ENCODE measurements at places on chromosomes 11 and 22. TPM values are rescaled to one million over a fixed set of nuclear protein-coding genes. Genes with fewer than 3 reads are reported as not detected.
A peak's percentile ranks its signal among the peaks of the same experiment; 100 is the strongest.

DNA sequence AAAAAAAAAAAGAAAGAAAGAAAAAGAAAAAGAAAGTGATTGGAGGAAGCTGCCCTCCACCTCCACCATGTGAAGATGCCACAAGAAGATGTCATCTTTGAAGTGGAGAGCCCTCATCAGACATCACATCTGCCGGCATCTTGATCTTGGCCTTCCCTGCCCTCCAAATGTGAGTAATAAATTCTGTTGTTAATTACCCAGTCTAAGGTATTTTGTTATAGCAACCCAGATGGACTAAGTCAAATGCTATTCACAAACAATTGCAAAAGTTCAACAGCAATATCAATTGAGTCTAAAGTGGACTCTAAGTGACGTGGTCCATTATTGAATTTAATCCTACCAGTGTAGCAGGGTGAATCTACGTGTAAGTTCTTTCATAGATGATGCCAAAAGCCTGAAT lies 55.9 kb upstream of the NUP160 start:
- H3K27ac ChIP-seq, result no peak overlapping the region
- no peaks in the 10 kb centered on the region for H3K36me3 ChIP-seq
- DNase-seq, result no peak
- no peak overlapping the region for H3K4me3 ChIP-seq

DNA sequence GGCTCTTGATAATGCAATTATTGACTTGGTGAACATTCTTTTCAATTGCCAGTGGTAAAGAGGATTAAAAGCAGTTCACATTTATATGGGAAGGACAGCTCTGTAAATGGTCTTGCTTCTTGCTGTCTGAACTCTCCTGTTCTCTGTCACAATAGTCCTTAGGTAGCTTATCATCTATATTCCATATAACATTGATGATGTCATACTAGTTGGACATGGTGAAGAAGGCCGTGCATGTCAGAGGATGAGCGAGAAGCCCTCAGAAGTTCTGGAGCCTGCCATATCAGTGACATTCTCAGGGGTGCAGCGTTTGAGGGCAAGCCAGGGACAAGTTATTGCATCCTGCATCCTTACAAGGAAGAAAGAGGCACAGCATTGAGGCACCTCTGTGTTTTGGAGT lies 2.6 kb upstream of the CHKB start:
- DNase-seq, result no peak
- peaks cover 20% of the 10 kb centered on the region for H3K4me1 ChIP-seq
- H3K27me3 ChIP-seq, result no peaks in the 10 kb centered on the region
- no peak overlapping the region for H3K4me3 ChIP-seq
- no peak overlapping the region for H3K27ac ChIP-seq

DNA sequence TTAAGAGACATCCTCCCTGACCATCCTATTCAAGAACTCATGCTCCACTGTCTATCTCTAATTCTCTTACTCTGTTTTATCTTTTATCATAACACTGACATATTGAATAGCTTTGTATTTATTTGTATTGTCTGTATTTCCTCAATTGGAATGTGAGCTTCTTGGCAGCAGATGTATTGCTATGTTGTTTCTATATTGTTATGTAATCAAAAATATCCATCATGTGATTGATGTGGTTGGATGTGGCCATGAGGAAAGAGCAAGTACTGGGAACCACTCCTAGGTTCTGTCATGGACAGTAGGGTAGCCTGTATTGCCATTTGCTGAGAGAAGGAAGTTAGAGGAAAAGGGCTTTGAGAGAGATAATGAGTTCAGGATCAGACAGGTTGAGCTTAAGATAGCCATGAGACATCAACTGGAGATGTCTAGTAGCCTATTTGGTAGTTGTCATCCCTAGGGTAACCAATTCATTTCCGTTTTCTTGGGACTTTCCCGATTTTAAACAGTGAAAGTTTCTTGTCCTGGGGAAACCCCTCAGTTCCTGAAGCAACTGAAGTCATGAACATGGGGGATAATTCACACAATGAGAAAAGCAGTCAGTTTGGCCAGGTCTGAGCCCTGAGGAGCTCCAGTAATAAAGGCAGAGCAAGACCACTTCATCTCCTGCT lies 404.5 kb downstream of the INSC start:
- no peaks in the 10 kb centered on the region for H3K27me3 ChIP-seq
- H3K4me1 ChIP-seq, result no peaks in the 10 kb centered on the region
- no peak overlapping the region for H3K27ac ChIP-seq
- no peak for DNase-seq

VSIG2 gene
- 0.74 TPM for total RNA-seq

DNA sequence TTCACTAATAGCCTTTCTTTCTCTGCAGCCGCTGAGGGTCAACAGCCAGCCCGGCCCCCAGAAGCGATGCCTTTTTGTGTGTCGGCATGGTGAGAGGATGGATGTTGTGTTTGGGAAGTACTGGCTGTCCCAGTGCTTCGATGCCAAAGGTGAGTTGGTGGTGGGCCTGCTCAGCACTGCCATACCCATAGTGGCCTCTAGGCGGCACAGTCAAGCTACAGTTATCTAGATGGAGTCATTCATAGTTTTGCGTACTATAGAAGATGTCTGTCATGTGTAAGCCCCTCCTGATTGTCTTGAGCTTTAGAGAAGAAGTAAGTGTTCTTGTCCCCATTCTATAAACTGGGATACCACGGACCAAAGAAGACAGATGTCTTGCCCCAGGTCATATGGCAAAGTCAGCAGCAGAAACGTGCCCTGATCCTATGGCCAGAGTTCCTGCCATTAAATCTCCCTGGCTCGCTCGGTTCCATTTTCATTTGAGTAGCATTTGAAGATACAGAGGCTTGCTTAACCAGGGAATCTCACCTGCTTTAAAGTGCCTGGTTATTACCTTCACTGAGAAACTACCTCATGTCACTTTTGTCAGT lies 42.1 kb upstream of the CRTAM start:
- no peak overlapping the region for H3K27ac ChIP-seq
- H3K27me3 ChIP-seq, result no peaks in the 10 kb centered on the region
- H3K4me1 ChIP-seq, result peaks cover 7% of the 10 kb centered on the region
- no peaks in the 10 kb centered on the region for H3K36me3 ChIP-seq
- no peak overlapping the region for H3K4me3 ChIP-seq

CRACR2B gene
- 4.9 TPM for total RNA-seq

- peak overlapping the region; percentile 74 for H3K27ac ChIP-seq
- H3K4me1 ChIP-seq, result peaks cover 54% of the 10 kb centered on the region
- peak; percentile 95 for DNase-seq
- H3K36me3 ChIP-seq, result no peaks in the 10 kb centered on the region
Measured at GRCh38 chr11:33899400-33900037, 7.6 kb upstream of the LMO2 start.

SLC25A45 gene
- 2.2 TPM for total RNA-seq

- H3K27ac ChIP-seq, result peak overlapping the region; percentile 85
- H3K36me3 ChIP-seq, result no peaks in the 10 kb centered on the region
- no peaks in the 10 kb centered on the region for H3K27me3 ChIP-seq
- peaks cover 66% of the 10 kb centered on the region for H3K4me1 ChIP-seq
Measured at GRCh38 chr11:68008381-68009337, 1.5 kb upstream of the ALDH3B1 start.

DNA sequence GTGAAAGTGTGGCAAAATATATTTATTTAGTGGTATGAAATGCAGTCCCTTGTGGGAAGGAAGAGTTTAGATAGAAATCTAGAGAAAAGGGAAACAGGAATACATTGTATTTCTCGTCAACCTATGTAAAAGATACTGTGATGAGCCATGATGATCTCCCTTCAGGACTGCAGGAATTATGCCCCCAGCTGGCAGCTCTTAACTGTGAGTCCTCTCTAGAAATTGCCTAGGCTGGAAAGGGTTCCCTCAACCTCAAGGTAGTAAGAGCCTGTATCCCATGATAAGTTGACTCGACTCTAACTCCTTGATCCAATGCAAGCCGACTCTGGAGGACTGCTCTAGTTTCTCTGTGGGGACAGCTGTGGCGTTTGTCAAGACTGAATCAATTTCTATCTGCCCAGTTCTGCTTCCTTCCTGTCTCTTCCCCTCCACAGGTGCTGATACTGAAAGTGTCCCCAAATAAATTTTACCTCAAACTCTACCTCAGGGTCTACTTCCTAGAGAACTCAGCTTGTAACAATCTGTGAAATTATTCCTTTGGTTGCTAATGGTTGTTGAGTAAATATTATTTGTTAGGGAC lies 897.3 kb downstream of the METTL15 start:
- no peak overlapping the region for H3K4me3 ChIP-seq
- DNase-seq, result no peak
- no peaks in the 10 kb centered on the region for H3K36me3 ChIP-seq
- H3K27me3 ChIP-seq, result no peaks in the 10 kb centered on the region

GRCh38 chr11:91231226-91231625 lies 993.4 kb upstream of the FAT3 start:
- no peaks in the 10 kb centered on the region for H3K36me3 ChIP-seq
- no peak overlapping the region for H3K27ac ChIP-seq
- no peaks in the 10 kb centered on the region for H3K27me3 ChIP-seq
- DNase-seq, result no peak
- no peak overlapping the region for H3K4me3 ChIP-seq

MFNG gene
- total RNA-seq, result 15.2 TPM

GRCh38 chr22:23598805-23599518 lies 18.9 kb upstream of the IGLL1 start:
- H3K27ac ChIP-seq, result no peak overlapping the region
- no peak overlapping the region for H3K4me3 ChIP-seq
- no peaks in the 10 kb centered on the region for H3K4me1 ChIP-seq

GRCh38 chr11:60389279-60389910 lies 6.9 kb upstream of the MS4A14 start:
- no peak overlapping the region for H3K27ac ChIP-seq
- H3K36me3 ChIP-seq, result no peaks in the 10 kb centered on the region

GRCh38 chr22:29454276-29454675 lies 15.9 kb downstream of the RFPL1 start:
- H3K36me3 ChIP-seq, result no peaks in the 10 kb centered on the region
- no peaks in the 10 kb centered on the region for H3K4me1 ChIP-seq
- no peaks in the 10 kb centered on the region for H3K27me3 ChIP-seq
- no peak overlapping the region for H3K4me3 ChIP-seq
- DNase-seq, result no peak

NUDT22 gene
- 38.8 TPM for total RNA-seq

DNA sequence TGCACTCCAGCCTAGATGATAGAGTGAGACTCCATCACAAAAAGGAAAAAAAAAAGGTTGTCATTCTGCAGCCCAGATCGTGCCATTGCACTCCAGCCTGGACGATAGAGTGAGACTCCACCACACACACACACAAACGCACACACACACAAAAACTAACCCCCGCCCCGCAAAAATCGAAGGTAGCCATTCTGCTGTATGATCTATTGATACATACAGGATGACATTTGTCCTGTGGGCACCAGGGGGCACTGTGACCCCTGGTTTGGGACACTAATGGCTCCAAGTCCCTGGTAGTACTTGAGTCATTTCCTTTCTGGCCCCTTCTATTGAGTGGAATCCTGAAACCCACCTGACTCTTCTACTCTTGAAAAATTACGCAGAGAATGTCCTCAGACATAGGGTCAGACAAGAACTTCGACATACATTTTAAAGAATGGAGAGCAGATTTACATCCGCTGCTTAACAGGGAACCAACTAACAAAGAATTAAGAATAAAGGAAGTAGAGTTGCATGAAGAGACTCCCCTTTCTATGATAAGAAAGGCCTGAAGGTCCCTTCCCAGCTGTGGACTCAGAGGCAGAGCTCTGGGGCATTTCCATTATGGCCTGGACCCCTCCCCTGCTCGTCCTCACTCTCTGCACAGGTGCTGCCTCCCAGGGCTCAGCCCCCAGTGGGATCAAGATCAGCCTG lies 35.0 kb upstream of the PRAME start:
- no peak for DNase-seq
- H3K4me1 ChIP-seq, result no peaks in the 10 kb centered on the region
- no peaks in the 10 kb centered on the region for H3K27me3 ChIP-seq
- H3K27ac ChIP-seq, result no peak overlapping the region
- H3K36me3 ChIP-seq, result no peaks in the 10 kb centered on the region

KCNE3 gene
- total RNA-seq, result 5.2 TPM

PNPLA5 gene
- not detected for total RNA-seq

SCUBE2 gene
- 36.3 TPM for total RNA-seq

GRCh38 chr11:25733777-25734176 lies 598.2 kb upstream of the ANO3 start:
- H3K4me3 ChIP-seq, result no peak overlapping the region
- no peak for DNase-seq
- H3K36me3 ChIP-seq, result no peaks in the 10 kb centered on the region
- H3K27me3 ChIP-seq, result no peaks in the 10 kb centered on the region
- H3K4me1 ChIP-seq, result no peaks in the 10 kb centered on the region
- H3K27ac ChIP-seq, result no peak overlapping the region

GRCh38 chr11:108112057-108112456 lies 9.3 kb upstream of the ACAT1 start:
- no peaks in the 10 kb centered on the region for H3K36me3 ChIP-seq
- H3K4me3 ChIP-seq, result no peak overlapping the region
- DNase-seq, result no peak

GRCh38 chr11:30316237-30316636 lies 6.7 kb upstream of the ARL14EP start:
- H3K27ac ChIP-seq, result no peak overlapping the region
- H3K4me3 ChIP-seq, result no peak overlapping the region

SLC22A25 gene
- total RNA-seq, result 0.98 TPM

- H3K4me1 ChIP-seq, result peaks cover 31% of the 10 kb centered on the region
- DNase-seq, result no peak
- no peak overlapping the region for H3K4me3 ChIP-seq
- no peaks in the 10 kb centered on the region for H3K27me3 ChIP-seq
Measured at GRCh38 chr11:33867561-33867960, 24.3 kb downstream of the LMO2 start.

DNA sequence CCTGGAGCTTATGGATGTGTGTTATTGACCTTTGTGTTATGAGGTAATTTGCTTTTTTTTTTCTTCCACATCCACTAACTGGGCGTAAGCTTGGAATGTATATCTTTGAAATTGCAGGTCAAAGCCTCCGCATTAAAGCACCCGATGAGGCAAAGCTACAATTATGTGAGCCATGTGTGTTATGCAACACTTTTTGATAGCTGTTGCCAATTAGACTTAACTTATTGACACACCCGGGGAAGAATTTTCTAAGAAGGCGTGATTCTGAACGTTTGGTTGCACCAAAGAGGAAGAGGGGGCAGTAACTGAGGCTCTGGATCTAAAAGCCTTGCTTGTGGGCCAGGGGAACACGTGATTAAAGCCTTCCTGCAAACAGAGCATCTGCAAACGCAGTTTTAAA lies 610 bp upstream of the TEX12 start:
- H3K4me1 ChIP-seq, result peaks cover under 1% of the 10 kb centered on the region
- no peaks in the 10 kb centered on the region for H3K27me3 ChIP-seq
- H3K36me3 ChIP-seq, result no peaks in the 10 kb centered on the region
- peak overlapping the region; percentile 34 for H3K27ac ChIP-seq

GRCh38 chr11:24708616-24709015 lies 211.8 kb downstream of the LUZP2 start:
- no peaks in the 10 kb centered on the region for H3K27me3 ChIP-seq
- no peaks in the 10 kb centered on the region for H3K36me3 ChIP-seq
- no peak overlapping the region for H3K27ac ChIP-seq

CHRDL2 gene
- total RNA-seq, result 3.7 TPM

GRCh38 chr22:48753381-48753730 lies 1074.3 kb downstream of the BRD1 start:
- H3K36me3 ChIP-seq, result no peaks in the 10 kb centered on the region
- peak; percentile 87 for DNase-seq
- no peak overlapping the region for H3K4me3 ChIP-seq
- no peaks in the 10 kb centered on the region for H3K27me3 ChIP-seq
- no peaks in the 10 kb centered on the region for H3K4me1 ChIP-seq
- no peak overlapping the region for H3K27ac ChIP-seq

Data from vagina (tissue), 2 donors.